ENCODE measurements at places on chromosomes 12 and 14. TPM values are rescaled to one million over a fixed set of nuclear protein-coding genes. Genes with fewer than 3 reads are reported as not detected.
A peak's percentile ranks its signal among the peaks of the same experiment; 100 is the strongest.

BDKRB2 gene
- total RNA-seq = 7.4 TPM

RIMBP2 gene
- total RNA-seq = 0.74 TPM

REC8 gene
- 1.9 TPM for total RNA-seq

DUSP6 gene
- 17.1 TPM for total RNA-seq

OVCH1 gene
- total RNA-seq = 0.27 TPM

TAS2R31 gene
- 13.6 TPM for total RNA-seq

RNASE4 gene
- 4.8 TPM for total RNA-seq

LBHD2 gene
- not detected for total RNA-seq

C12orf60 gene
- 0.99 TPM for total RNA-seq

DNA sequence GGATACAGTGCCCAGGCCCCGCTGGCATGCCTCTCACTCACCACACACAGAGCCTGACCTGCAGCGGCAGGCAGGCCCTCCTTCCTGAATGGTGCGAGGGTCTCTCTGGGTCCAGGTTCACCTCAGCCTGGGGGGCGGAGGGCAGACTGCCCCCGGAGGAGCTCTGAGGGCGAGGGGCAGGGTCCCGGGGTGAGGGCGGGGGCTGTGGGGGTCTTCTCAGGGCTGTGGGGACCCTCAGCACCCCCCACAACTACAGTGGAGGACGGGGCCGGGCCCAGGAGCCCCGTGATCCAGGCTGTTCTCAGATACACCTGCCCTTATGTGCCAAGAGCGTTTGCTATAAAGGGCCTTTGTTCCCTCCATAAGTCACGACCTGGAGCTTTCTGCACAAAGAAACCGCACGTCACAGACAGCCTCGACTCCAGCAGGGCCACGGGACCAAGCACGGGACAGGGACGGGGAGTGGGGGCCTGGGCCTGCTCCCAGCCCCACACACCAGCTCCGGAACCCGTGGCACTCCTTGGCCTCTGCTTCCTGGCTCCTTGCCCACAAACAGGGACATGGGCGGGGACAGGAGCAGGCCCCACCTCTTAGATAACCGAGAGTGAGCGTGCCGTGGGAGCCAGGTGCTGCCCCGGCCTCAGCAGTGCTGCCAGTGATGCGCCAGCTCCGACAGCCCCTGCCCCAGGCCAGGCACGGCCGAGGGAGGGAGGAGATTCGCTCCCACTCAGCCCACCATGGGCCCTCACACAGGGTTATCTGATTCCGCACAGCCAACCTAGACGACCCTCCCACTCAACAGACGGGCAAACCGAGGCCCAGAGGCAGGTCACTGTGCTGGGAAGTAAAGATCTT, 101.9 kb downstream of the RFLNA start:
- no peak for DNase-seq

- DNase-seq = no peak
Observed at GRCh38 chr12:114140576-114140975, 174.5 kb upstream of the RBM19 start.

GRCh38 chr12:88633312-88633711, 53.0 kb upstream of the KITLG start:
- DNase-seq = peak; percentile 33

DNA sequence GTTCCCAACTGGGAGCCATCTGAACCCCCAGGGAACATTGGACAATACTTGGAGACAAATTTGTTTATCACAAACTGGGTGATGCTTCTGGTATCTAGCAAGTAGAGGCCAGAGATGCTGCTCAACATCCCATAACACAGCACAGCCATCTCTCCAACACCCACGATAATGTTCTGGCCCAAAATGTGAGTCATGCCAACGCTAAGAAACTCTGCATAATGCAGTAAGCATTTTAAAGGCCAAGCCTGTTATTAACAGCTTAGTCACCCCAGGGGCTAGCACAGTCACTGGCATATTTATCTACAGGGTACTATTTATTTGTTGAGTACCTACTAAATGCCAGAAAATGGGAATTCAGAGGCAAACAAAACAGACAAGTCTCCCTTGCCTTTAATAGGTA, 873.1 kb upstream of the TMEM132C start:
- peak; percentile 65 for DNase-seq

- DNase-seq = peak; percentile 79
Observed at GRCh38 chr14:49946320-49947141, 53.6 kb downstream of the ARF6 start.

DNA sequence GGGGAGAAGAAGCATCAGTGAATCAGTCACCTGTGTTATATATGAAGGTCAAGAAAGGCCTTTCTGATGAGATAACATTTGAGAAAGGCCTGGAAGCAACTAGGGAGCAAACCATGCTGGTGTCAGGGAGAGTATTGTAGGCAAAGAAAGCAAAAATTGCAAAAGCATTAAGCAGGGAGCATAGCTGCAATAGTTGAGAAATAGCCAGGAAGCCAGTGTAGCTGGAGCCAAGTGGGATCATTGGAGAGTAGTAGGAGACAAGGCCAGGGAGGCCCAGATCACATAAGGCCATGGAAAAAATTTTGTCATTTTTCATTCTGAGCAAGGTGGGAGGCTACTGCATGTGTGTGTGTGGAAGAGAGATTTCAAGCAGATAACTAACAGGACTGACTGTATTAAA, 18.8 kb upstream of the MAGOHB start:
- peak; percentile 37 for DNase-seq

DNA sequence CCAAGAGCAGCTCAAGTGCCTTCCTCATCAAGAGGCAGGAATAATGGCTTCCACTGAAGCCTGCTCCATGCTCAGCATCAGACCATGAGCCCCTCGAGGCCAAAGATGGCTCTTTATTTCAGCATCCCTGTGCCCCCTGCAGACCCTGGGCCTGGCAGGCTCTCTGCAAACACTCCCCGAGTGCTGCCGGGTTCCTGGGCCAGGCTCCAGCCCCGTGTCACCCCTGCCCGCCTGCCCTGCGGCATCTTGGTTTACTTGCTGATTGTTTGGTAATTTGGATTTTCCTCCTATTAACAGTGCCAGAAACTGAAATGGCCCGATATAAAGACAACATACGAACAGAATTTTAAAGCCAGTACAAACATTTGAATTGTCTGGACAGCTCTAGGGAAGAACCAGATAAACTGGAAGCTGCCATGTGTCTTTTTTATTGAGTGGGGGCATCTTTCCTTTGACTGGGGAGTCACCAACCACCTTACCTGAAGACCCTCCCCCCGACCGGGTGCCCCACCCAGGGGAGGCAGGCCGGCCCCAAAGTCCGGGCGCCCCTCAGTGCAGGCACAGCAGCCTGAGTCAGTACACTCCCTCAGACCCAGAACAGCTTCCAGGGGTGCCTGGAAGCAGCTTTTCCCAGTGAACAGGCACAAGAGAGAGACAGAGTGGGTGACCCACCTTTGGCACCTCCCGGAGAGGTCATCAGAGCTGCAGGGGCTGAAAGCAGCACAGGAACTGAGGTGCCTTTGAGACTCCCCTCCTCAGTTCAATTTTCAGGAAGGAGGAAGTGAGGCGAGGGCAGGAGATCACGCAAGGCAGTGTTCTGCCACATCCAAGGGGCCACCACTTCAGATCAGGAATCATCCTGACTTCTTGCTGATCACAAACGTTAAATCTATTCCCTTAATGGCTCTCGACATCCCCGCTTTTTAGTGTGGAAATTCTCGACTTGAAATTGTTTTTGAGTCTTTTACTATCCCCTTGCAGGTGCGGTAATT, 30.6 kb downstream of the ITPK1 start:
- DNase-seq = no peak

GRCh38 chr12:129984106-129984505, 80.3 kb upstream of the TMEM132D start:
- no peak for DNase-seq

DNA sequence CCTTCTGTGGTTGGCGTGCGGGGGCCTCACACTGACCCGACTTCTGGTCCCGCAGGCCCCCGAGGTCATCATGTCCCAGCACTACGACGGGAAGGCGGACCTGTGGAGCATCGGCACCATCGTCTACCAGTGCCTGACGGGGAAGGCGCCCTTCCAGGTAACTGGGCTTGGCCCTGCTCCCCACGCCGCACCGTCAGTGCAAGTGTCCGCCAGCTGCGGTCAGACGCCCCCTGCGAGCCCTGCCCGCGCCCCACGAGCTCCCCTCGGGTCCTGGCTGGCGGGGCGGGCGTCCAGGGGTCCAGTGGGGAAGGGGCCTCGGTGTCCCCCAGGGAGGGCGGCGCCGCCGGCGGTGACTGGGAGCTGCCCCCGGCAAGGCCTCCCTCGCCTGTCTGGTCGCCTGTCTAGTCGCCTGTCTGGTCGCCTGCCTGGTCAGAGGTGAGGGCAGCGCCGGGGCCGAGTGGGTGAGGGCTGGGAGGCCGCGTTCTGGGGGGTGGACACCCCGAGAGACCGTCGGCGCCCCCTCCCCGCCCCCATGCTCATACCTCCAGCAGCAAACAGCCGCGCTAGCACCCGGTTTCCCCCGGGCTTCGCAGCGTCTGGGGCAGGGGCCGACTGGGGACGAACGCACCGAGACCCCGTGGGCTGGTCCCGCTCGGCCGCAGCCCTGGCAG, 14.8 kb downstream of the ULK1 start:
- DNase-seq = no peak

- peak; percentile 13 for DNase-seq
Observed at GRCh38 chr14:64467101-64467500, 1.8 kb downstream of the AKAP5 start.

GRCh38 chr12:46702581-46703344, 123.0 kb downstream of the SLC38A4 start:
- DNase-seq = peak; percentile 84

DNA sequence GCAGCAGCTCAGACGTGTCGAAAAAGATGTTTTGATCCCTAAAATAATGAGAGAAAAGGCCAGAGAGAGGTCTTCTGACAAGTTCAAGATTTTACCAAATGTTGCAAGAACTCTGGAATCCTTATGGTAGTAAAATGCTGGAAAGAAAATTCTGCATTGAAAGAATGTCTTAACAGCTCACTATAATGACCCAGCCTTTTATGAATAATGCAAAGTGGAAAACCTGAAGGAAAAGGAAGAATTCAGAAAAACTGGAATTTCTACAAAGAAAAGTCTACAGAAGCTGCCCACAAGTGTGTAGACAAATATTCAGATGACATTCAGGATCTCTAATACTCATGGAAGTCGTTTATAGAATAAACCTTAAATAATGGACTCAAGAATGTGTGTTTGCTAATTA, 1.8 kb upstream of the CCDC88C start:
- no peak for DNase-seq

DNA sequence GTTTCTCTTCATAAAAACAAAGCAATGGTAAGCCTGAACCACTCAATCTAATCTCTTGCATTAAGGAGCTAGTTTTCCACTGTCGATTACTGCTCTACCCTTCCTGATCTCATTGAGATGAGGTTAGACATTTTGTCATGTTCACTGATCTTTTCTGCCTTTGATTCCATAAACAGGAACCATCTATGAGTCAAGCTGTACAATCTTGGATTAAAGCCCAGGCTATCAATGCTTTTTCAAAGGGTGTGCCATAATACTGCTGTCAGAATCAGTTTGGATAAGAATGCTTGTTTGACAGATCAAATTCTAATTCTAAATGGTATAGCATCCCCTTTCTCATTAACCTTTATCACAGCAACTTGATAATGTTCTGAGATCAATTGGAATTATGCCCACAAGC, 16.1 kb downstream of the GRIP1 start:
- peak; percentile 21 for DNase-seq

DNA sequence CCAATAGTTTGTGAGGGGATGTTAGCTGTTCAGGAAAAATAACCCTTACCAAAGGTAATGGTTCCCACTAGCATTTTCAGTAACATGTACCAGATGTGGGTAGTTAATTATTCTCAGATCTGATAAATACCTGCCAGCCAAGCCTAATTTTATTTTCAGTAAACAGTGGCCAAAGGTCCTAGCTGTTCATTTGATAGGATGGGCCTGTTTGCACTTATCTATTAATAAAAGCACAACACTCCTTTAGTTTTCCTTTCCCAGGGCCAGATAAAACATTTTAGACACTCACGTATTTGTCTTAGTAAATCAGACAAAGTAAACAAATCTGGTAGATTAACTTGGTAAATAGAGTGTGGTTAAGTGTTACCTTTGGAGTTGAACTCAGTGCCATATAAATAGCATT, 345.1 kb downstream of the RAD51B start:
- no peak for DNase-seq

Measured in fibroblast of the aortic adventitia (primary cell).